ENCODE measurements at places on chromosomes 3 and 15. TPM values are rescaled to one million over a fixed set of nuclear protein-coding genes. Genes with fewer than 3 reads are reported as not detected.

CKMT1B gene
- total RNA-seq, result 0.25 TPM

BOC gene
- total RNA-seq, result 0.43 TPM

STRIT1 gene
- total RNA-seq, result not detected

ACY1 gene
- total RNA-seq, result 61.5 TPM

THAP10 gene
- 0.27 TPM for total RNA-seq

PAQR9 gene
- total RNA-seq, result not detected

KLF15 gene
- total RNA-seq, result 0.53 TPM

GPR156 gene
- not detected for total RNA-seq

WDR76 gene
- total RNA-seq, result 75.4 TPM

CLEC3B gene
- total RNA-seq, result not detected

NEDD4 gene
- 23.3 TPM for total RNA-seq

RPL29 gene
- total RNA-seq, result 1,975 TPM

TTLL13 gene
- total RNA-seq, result 0.46 TPM

PROK2 gene
- 0.37 TPM for total RNA-seq

SERPINI1 gene
- 1.2 TPM for total RNA-seq

NRG4 gene
- total RNA-seq, result not detected

IDH3A gene
- 129 TPM for total RNA-seq

MEGF11 gene
- not detected for total RNA-seq

MINAR1 gene
- total RNA-seq, result 0.39 TPM

COPB2 gene
- total RNA-seq, result 99.2 TPM

A4GNT gene
- not detected for total RNA-seq

PRRT3 gene
- 9.7 TPM for total RNA-seq

DUOX2 gene
- total RNA-seq, result 0.02 TPM

LRRC2 gene
- total RNA-seq, result 0.04 TPM

RPLP1 gene
- 2,330 TPM for total RNA-seq

XRN1 gene
- 54.2 TPM for total RNA-seq

SAMD7 gene
- total RNA-seq, result not detected

AHSG gene
- total RNA-seq, result not detected

RETNLB gene
- not detected for total RNA-seq

BDH1 gene
- 84.9 TPM for total RNA-seq

NR2F2 gene
- not detected for total RNA-seq

LEO1 gene
- total RNA-seq, result 40.0 TPM

RNF7 gene
- 38.0 TPM for total RNA-seq

TIMP4 gene
- total RNA-seq, result 0.11 TPM

MELTF gene
- 4.3 TPM for total RNA-seq

SPESP1 gene
- total RNA-seq, result 1.3 TPM

NPAP1 gene
- total RNA-seq, result not detected

TUSC7 gene
- total RNA-seq, result not detected

FHIT gene
- total RNA-seq, result 13.1 TPM

SLC12A8 gene
- total RNA-seq, result 0.26 TPM

PPP2R3A gene
- total RNA-seq, result 0.18 TPM

SNX22 gene
- 0.59 TPM for total RNA-seq

ZBED2 gene
- 313 TPM for total RNA-seq

NDUFAF3 gene
- 108 TPM for total RNA-seq

KNG1 gene
- not detected for total RNA-seq

AP3B2 gene
- 0.39 TPM for total RNA-seq

MED12L gene
- total RNA-seq, result 2.4 TPM

HHLA2 gene
- total RNA-seq, result 0.70 TPM

CCR9 gene
- total RNA-seq, result not detected

CPLX3 gene
- total RNA-seq, result 0.11 TPM

MUSTN1 gene
- total RNA-seq, result 2.8 TPM

ECE2 gene
- total RNA-seq, result not detected

SAMMSON gene
- total RNA-seq, result not detected

PLAAT1 gene
- total RNA-seq, result 0.30 TPM

ANKRD34C gene
- not detected for total RNA-seq

WDR73 gene
- 12.4 TPM for total RNA-seq

Measured in activated CD4-positive, alpha-beta T cell treated with anti-CD3 and anti-CD28 coated beads for 36 hours (primary cell).